Esophagus mucosa (tissue), 1 donor: ENCODE measurements at places on chromosomes 16 and 17.

DNA sequence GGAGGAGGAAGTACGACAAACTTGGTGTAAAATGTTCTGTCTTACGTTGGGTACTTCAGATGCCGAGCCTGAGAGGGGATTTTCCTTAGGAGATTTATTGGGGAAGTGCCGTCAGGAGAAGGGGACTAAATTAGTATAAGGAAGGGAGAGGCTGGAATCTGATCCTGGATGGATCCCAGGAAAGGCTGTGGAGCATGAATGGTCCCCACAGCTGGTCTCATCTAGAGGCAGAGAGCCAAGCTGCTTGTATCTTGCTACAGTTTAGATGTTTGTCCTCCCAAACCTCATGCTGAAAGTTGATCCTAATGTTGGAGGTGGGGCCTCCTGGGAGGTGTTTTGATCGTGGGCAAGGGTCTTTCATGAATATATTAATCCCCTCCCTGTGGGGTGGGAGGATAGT lies 798.4 kb upstream of the EEF2KMT start:
- ATAC-seq = no peak

GRCh38 chr16:27226976-27227705 lies 23.8 kb downstream of the KDM8 start:
- ATAC-seq = no peak

DNA sequence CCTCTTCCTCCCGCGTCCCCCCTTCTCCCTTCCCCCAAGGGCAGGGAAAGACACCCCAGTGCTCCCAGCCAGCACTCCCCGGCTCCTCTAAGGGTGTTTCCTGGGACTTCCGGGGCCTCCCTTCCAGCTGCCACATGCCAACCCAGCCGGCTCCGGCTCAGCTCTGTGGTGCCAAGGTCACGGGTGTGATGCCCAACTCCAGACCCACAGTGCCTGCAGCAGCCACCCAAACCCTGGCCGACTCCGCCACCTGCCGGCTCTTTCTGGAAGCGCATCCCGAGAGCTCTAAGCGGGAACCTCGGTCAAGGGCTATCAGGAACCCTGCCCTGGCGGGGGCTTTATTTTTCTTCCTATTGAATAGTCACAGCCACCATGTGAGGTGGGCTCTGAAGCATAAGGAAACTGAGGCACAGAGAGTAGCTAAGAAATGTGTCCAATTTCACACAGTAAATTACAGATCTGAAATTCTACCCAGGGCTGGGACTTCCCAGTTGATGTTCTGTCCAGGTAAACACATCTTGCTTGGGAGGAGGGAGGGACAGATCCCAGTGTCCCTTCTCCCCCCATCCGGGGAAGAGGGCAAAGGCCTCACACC lies 3.3 kb upstream of the PPP1R1B start:
- ATAC-seq = peak; percentile 65

DNA sequence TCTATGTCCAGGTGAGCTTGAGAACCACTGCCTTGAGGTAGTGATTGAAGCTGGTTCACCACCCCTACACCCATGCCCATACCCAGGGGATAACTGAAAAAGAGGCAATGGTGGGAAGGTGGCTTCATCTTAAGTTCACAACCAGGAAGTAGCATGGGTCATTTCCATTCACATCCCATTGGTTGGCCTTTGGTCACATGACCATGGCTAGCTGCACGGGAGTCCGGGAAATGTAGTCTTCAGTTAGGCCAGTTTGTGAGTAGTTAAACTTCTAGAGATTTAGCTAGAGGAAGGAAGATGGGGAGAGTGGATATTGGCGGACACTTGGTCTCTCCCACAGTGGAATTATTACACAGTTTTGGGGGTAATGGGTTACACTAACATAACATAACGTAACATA lies 92.9 kb downstream of the RGS9 start:
- ATAC-seq = no peak

- peak; percentile 49 for ATAC-seq
Measured at GRCh38 chr17:11736613-11737312, 138.5 kb downstream of the DNAH9 start.

DNA sequence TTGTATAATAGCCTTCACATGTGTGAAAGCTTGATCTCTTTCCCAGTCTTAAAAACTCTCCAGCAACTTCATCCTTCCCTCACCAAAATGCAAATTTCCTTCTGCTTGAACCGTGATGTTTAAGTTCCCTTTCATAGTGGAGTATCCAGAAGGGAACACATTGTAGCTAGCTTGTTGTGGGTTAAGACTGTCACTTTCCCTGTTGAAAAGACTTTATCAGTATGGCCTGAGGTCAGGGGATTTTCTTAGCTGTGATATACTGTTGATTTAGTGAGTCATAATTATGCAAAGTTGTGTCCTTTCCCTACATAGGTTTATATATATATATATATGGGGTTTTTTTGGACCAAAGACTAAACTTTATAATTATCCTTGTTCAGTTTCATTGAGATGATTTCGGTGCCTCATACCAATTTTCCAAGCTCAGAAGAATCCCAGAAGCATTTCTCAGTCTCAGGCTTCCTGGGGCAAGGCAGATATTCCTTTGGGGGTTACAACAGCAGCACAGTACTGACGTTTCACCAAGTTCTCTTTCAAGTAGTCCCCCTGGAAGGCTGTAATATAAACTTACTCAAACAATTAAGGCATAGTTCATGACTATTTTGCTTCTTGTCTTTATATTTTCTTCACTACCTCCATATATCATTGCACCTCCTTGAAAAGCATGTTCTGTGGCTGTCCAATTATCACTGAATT lies 35.7 kb downstream of the ESRP2 start:
- peak; percentile 41 for ATAC-seq

DNA sequence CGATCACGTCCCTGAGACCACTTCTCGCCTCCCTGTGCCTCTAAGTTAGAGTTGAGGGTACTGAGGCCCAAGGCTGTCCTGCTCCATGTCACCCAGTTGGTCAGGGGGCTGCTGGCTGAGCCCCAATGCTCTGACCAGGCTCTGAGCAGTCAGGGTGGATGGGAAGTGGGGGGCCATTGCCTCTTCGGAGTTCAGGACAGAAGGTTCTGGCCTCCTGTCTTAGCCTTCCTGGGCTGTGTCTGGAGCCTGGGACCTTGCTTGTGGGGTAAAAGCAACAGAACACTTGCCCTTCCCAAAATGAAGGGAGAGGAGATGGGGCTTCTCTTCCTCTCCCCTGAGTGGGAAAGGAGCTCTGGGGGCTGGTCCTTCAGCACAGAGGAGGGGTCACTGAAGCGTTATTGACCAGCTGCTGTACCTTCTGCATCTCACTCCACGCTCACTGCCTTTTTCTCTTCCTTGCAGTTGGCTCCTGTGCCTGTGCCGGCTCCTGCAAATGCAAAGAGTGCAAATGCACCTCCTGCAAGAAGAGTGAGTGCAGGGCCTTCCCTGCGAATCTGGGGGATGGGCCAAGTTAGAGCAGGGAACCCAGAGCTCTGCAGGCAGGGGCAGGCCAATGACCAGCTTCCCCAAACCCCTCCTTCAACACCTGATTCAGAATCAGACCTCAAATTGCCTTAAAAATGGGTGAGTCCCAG lies 580 bp downstream of the MT1X start:
- no peak for ATAC-seq

- no peak for ATAC-seq
Measured at GRCh38 chr16:79980650-79981521, 380.3 kb upstream of the MAF start.

GRCh38 chr17:7174603-7175326 lies 4.4 kb downstream of the ASGR1 start:
- ATAC-seq = no peak

GRCh38 chr16:48608452-48608851 lies 1.5 kb downstream of the N4BP1 start:
- ATAC-seq = peak; percentile 11

DNA sequence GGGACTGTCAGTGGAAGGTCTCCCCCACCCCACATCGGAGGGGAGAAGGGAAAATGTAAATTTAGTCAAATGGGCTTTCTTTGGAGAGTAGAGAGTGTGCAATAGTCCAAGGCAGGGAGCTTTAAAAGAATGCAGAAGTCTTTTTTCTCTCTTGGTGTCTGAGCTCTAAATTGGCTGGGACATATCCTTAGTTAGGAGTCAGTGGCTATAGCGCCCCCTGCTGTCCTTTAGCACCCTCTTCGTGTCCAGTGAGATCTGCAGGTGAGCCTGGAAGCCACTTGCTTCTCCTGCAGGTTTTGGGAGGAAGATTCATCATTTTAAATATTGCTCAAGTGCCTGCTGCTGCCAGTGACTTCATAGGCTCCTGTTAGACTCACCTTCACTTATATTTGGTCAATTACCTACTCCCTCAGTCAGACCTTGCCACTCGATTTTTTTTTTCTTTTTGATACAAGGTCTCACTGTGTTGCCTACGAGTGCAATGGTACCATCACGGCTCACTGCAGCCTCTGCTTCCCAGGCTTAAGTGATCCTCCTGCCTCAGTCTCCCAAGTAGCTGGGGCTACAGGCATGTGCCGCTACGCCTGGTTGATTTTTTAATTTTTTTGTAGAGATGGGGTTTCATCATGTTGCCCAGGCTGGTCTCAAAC lies 174.8 kb downstream of the PRKCB start:
- ATAC-seq = peak; percentile 77

DNA sequence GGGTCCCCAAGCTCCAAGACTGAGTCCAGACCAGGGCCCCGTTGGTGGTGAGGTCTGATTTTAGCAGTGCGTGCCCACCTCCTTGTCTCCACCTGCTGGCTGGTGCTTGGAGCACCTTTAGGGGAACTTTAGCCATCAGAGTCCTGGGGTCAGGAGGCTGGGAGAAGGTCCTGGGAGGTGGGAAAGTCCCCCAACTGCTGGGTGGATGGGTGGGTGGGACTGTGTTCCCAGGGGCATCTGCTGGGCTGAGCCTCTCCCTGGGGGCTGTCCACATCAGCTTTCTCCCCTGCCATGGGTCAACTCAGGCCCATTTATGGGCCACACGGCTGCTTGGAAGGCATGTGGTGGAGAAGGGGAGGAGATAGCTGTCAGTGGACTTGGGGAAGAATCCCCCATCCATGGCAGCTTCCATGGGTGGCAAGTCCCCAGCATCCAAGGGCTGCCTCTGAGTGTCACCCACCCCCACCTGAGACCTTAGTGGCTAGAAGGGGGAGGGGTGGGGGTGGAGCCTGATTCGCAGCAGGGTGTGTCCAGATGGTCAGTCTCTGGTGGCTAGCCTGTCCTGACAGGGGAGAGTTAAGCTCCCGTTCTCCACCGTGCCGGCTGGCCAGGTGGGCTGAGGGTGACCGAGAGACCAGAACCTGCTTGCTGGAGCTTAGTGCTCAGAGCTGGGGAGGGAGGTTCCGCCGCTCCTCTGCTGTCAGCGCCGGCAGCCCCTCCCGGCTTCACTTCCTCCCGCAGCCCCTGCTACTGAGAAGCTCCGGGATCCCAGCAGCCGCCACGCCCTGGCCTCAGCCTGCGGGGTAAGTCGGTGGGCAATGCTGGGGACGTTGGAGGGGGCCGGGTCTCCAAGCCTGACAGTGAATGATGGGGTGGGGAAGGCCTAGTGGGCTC lies at the start of gene TRPV2:
TSS of gene TRPV2 (plus strand) at position 541 of the 894 bp plus-strand sequence. CDS start 2,098 bp downstream, outside the sequence.
- peak; percentile 25 for ATAC-seq

DNA sequence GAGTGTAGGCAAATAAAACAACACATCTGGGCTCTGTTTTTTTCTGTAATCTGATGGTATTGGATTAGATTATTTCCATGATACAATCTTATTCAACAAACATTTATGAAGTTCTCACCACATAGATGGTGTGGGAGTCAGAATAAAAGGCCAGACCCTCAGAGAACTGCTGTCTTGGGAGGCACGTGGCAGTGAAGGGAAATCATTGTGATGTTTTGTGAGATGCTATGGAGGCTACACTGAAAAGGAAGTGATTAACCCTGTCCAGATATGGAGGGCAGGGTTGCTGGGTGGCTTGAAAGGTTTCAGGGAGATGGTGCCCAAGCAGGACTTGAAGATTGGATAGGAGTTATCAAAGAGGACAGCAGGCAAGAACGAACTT lies 35.6 kb downstream of the DHRS7B start:
- ATAC-seq = no peak

DNA sequence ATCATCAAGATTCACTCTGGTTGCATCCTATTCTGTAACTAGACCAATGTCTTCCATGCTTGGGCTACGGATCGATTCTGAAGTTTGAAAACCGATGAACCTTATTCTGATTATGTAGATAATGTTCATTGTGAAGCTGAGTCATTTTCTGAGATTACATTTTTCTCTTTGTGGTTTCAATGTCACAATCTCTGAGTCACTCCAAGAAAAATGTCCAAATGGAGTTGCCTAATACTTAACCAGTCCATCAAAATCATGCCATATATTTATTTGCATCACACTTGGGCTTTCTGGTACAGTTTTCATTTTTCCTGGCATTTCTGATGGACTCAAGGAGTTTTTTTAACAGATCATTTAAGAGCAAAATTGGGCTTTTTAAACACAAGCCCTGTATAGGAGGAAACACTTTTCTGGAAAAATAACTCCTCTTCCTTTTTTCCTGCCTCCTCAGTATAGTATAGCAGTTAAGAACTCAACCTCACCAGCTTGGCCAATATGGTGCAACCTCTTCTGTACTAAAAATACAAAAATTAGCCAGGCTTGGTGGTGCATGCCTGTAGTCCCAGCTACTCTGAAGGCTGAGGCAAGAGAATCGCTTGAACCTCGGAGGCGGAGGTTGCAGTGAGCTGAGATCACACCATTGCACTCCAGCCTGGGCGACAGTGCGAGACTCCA lies 17.5 kb downstream of the CACNG3 start:
- ATAC-seq = no peak

- no peak for ATAC-seq
Measured at GRCh38 chr17:1469231-1469852, 13.3 kb upstream of the CRK start.

- no peak for ATAC-seq
Measured at GRCh38 chr17:9837551-9838471, 12.1 kb downstream of the GLP2R start.

- no peak for ATAC-seq
Measured at GRCh38 chr17:48004983-48005382, 32.6 kb downstream of the COPZ2 start.

DNA sequence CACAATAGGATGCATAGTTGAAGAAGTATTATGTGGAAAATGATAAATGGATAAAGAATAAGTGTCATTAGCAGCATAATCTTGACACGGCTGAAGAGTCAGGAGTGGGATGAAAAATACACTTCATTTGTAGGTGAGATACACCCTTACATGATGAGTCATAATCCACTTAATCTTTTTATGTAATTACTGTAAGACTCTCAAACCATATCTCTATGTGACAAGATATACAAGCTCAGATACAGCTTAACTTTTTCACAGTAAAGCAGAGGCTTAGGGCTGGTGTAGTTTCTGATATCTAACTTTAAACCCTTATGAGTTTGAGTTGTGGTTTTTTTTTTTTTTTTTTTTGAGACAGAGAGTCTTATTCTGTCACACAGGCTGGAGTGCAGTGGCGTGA lies 101.2 kb downstream of the FTO start:
- ATAC-seq = peak; percentile 35

GRCh38 chr16:23374721-23375510 lies 72.8 kb downstream of the SCNN1B start:
- ATAC-seq = peak; percentile 59

GRCh38 chr16:86248310-86248905 lies 261.9 kb upstream of the FOXF1 start:
- ATAC-seq = no peak
